ENCODE measurements at places on chromosomes 2 and 18.

DNA sequence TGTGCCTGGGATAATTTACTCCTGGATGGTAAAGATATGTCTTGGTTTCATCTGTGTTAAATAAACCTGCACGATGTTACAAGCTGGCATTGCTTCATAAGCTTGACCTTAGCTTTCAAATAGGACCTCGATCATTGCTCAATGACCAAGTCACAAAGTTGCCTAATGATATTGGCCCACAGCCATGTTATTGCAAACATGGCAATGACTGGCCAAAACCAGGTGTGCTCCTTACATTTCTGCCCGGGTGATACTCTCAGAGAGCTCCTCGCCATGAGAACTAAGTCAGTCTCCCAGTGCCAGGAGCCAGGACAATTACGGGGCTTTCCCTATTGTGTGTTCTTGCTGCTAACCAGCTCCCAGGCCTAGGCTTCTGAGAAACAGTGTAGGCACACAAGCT is 72.5 kb upstream of the CYP1B1 start:
- no peak for DNase-seq

GRCh38 chr18:54945576-54946125 is 13.6 kb downstream of the CCDC68 start:
- DNase-seq, result no peak

DNA sequence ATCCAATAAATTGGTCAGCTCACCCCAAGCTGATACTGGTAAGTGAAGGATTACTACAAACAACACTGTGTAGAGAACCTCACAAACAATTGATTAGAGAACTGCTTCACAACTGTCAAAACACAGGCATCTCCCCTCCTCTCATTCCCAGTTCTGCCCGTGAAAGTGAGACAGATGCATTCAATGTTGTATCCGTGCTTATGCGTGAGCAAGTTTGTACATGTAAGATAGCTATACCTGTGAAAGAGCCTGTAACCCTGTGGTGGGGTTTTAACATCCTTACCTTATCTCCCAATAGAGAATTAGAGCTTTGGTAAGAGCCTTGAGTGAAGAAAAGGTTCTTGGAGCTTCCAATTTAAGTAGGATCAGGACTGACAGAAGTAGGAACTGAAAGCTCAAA is 9.1 kb downstream of the MARCHF4 start:
- DNase-seq, result no peak

DNA sequence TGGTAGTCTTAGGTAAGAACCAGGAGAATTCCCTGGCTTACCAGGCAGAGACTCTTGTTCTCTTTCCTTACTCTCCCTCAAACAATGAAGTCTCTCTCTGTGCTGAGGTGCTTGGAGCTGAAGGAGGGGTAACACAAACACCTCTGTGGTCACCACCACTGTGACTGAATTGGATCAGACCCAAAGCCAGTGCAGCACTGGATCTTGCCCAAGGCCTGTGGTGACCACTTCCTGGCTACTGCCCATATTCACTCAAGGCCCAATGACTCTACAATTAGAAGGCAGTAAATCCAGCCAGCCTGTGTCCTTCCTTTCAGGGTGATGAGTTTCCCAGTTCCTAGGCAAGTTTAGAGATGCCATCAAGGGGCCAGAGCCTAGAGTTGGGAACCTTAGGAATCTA is 706.8 kb downstream of the SLC4A3 start:
- no peak for DNase-seq
